ENCODE measurements at places on chromosomes 5 and 9. TPM values are rescaled to one million over a fixed set of nuclear protein-coding genes. Genes with fewer than 3 reads are reported as not detected.

DNA sequence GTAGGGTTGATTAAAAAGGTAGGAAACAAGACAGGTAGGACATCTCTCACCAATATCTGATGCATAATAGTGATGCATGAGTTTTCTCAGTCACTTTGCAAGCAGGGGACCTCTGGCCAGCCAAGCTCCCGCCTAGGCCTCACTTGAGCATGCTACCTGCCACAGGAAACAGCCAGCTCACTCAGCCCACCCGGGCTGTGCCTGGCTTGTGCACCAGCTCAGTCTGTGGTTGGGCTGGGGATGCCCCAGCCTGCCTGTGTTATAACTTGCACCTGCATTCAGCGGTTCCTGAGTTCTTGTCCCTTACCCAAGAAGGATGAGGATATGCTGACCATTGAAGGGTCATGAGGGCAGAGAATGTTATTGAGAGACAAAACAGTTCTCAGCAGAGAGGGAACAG is 172.8 kb upstream of the PLCXD3 start:
- no peak for DNase-seq
- no peaks in the 10 kb centered on the region for H3K36me3 ChIP-seq
- no peaks in the 10 kb centered on the region for H3K27me3 ChIP-seq
- no peak overlapping the region for H3K27ac ChIP-seq
- no peaks in the 10 kb centered on the region for H3K4me1 ChIP-seq

- peaks cover 4% of the 10 kb centered on the region for H3K4me1 ChIP-seq
- no peak overlapping the region for H3K27ac ChIP-seq
- no peaks in the 10 kb centered on the region for H3K36me3 ChIP-seq
- DNase-seq: no peak
Observed at GRCh38 chr5:119439140-119439631, 13.1 kb upstream of the HSD17B4 start.

DNA sequence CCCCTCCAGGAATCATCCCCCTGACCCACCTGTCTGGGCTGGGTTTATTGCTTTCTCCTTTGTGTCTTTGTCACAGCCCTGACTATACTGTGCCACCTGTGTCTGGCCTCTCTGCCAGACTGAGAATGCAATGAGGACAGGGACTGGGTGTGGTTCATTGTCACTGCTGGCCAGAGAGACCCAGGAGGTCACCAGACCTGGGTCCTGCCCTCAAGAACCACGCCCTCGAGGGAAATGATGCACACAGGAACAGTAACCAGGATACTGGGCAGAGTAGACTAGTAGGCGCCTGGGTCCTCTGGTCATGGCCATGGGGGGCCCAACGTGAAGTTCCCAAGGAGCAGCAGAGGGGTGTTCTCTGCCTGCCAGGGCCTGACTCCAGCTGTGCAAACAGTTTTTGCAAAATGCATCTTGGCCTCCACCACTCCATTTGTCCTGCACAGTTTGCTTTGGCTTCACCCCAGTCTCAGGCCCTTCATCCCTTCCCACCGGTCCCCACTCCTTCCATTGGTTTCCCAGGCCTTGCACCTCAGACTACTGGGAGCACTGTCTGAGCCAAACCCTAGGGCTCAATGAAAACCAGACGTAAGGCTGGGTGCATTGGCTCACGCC is 17.8 kb downstream of the RGS3 start:
- no peak overlapping the region for H3K27ac ChIP-seq
- no peaks in the 10 kb centered on the region for H3K27me3 ChIP-seq
- H3K4me1 ChIP-seq: peaks cover 12% of the 10 kb centered on the region
- no peaks in the 10 kb centered on the region for H3K36me3 ChIP-seq
- H3K4me3 ChIP-seq: no peak overlapping the region

Gene FAM219A
- 16.0 TPM for total RNA-seq

- no peak overlapping the region for H3K27ac ChIP-seq
- DNase-seq: no peak
- H3K4me3 ChIP-seq: no peak overlapping the region
- no peaks in the 10 kb centered on the region for H3K4me1 ChIP-seq
Observed at GRCh38 chr5:2876183-2876582, 124.7 kb upstream of the IRX2 start.

DNA sequence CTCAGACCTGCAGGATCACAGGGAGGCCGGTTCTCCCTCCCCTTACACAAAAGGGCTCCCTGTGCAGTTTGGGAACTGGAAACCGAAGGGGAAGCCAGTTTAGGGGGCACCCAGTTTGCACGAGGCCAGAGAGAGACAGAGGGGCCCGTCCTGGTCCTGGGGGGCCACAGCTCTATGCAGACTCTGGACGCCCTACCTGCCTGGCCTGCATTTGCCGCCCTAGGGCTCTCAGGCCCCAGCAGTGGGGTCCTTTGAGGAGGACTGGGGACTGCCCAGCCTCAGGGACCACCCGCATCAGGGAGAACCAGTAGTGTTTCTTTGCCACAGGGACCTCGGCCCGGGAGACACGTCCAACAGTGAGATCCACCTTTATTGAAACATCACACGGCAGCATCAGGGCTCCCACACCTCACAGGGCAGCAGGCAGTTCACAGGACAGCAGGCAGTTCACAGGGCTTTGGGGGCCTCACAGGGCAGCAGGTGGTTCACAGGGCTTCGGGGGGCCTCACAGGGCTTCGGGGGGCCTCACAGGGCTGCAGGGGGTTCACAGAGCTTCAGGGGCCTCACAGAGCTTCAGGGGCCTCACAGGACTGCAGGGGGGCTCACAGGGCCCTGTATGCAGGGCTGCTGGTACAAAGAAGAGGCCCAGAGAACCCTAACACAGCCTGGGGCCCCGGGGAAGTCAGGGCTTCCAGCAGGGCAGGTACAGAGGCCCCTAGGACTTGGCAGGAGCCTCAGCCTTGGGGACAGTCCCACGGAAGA is 648 bp upstream of the NSMF start:
- H3K27me3 ChIP-seq: peaks cover 18% of the 10 kb centered on the region
- H3K4me3 ChIP-seq: peak overlapping the region; percentile 51
- H3K27ac ChIP-seq: no peak overlapping the region

Gene FCN2
- not detected for total RNA-seq

- no peak overlapping the region for H3K27ac ChIP-seq
- peaks cover 13% of the 10 kb centered on the region for H3K4me1 ChIP-seq
- no peaks in the 10 kb centered on the region for H3K36me3 ChIP-seq
- H3K4me3 ChIP-seq: no peak overlapping the region
Observed at GRCh38 chr9:22682961-22683699, 236.5 kb downstream of the DMRTA1 start.

- no peak for DNase-seq
- no peaks in the 10 kb centered on the region for H3K27me3 ChIP-seq
- peaks cover 15% of the 10 kb centered on the region for H3K4me1 ChIP-seq
- H3K36me3 ChIP-seq: no peaks in the 10 kb centered on the region
Observed at GRCh38 chr9:134458207-134459108, 132.2 kb downstream of the RXRA start.

GRCh38 chr9:9592104-9592503 is 1020.7 kb downstream of the PTPRD start:
- H3K36me3 ChIP-seq: no peaks in the 10 kb centered on the region
- H3K4me1 ChIP-seq: no peaks in the 10 kb centered on the region
- no peak overlapping the region for H3K27ac ChIP-seq
- H3K4me3 ChIP-seq: no peak overlapping the region
- no peak for DNase-seq

DNA sequence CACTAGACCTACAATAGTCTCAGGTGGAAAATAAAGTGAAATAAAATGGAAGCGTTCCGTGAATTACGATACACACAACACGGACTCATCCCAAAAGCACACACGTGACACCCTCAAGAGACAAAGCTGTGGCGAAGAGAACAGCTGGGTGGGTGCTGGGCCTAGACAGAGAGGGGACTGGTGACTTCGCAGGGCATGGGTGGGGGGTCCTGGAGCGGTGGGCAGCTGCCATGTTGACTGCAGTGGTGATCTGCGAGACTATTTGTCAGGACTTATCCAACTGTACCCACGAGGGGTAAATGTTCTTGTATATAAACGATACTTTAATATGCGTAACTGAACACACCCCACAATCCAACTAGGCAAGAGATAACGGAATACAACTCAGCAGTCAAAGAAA is 52.0 kb downstream of the GOLM1 start:
- no peak overlapping the region for H3K27ac ChIP-seq
- no peaks in the 10 kb centered on the region for H3K27me3 ChIP-seq
- no peak for DNase-seq
- H3K4me3 ChIP-seq: no peak overlapping the region

Gene ACOT12
- not detected for total RNA-seq

DNA sequence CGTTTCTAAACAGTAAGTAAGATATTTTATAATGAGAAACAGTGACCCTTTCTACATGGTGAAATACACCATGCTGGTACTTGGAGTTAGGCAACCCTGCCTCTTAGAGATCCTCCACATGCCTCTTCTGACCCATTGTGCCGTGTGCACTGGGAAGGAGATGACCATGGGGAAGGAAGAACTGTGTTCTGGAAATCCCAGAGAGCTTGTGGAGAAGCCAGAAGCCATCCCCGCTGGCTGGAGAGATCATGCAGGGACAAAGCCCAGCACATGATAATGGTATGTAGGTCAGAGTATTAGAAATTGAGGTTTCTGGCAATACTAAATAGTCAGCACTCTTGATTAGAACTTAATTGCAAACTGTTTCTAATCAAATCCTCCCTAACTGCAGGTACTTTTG is 307.3 kb downstream of the FBXL7 start:
- no peak overlapping the region for H3K27ac ChIP-seq
- no peaks in the 10 kb centered on the region for H3K27me3 ChIP-seq
- peaks cover 10% of the 10 kb centered on the region for H3K4me1 ChIP-seq
- DNase-seq: no peak
- H3K4me3 ChIP-seq: no peak overlapping the region

DNA sequence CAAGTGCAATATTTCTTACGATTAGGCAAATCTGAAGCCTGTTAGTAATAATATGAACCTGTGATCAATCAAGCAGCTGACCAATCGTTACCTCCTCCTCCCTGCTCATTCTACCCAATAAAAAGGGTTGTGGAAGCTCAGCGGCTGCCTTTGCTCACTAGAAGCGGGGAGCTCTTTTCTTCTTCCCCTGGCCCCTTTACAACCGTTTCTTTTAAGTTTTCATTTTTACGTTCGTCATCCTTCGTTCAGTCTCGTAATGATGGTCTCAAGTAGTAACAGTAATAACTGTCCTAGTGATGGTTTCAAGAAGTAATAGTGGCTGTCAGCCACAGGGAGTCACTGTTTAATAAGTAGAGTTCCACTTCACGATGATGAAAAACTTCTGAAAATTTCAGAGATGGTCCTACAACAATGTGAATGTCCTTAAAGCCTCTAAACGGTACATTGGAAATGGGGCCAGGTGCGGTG is 6.2 kb downstream of the UGT3A2 start:
- peaks cover 3% of the 10 kb centered on the region for H3K4me1 ChIP-seq
- no peak for DNase-seq
- no peaks in the 10 kb centered on the region for H3K27me3 ChIP-seq
- H3K36me3 ChIP-seq: no peaks in the 10 kb centered on the region
- H3K27ac ChIP-seq: no peak overlapping the region

DNA sequence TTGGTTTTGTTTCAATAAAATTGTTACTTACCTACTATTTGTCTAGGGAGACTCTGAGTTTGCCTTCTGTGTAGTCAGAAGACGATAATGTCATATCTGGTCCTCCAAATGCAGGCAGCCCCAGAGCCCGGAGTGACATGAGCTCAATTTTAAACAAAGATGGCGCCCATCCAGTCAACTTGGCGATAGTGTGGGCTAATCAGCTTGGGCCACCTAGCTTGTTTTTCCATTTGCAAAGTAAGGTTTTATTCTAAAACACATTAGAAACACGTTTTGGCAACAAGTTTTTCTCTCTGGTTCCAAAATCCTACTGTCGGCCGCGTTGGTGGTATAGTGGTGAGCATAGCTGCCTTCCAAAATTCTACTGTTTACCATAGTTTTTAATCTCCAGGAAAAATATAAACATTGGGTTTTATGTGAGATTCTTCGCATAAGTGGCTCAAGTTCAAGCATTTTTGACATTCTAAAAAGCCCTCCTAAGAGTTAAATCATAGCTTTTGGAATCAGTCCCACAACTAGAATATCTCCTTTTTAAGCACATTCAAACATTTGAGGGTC is 13.2 kb downstream of the TSC1 start:
- H3K4me3 ChIP-seq: no peak overlapping the region
- H3K36me3 ChIP-seq: peaks cover 8% of the 10 kb centered on the region
- no peaks in the 10 kb centered on the region for H3K4me1 ChIP-seq
- no peak overlapping the region for H3K27ac ChIP-seq

DNA sequence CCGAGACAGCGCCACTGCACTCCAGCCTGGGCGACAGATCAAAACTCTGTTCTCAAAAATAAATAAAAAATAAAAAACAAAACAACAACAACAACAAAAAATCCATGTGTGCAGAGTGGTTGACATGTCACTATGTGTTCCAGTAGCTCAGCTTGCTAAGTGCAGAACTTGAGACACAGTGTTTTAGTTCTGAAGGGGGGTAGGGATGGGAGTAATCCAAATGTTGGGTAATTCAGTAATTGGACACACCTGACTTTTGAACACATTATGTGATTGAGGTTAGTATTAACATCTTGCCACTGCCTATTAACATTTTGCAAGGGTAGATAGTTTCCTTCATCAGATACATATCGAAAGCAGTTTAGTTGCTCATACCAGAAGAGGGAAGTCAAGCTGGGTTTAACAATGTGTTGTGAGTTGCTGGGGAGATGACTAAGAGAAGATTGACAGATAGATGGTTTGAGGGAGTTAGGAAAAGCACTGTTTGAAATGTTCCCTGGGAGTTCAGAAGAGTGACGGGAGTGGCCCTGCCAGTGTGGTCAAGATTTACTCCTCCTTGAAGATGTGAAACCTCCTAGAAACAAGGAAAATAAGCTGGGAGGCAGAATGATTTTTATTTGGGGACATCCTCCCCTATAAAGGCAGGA is 928 bp downstream of the HACD4 start:
- DNase-seq: peak; percentile 24
- H3K36me3 ChIP-seq: no peaks in the 10 kb centered on the region
- no peak overlapping the region for H3K27ac ChIP-seq
- no peak overlapping the region for H3K4me3 ChIP-seq
- H3K4me1 ChIP-seq: no peaks in the 10 kb centered on the region

- peak; percentile 67 for DNase-seq
- H3K27ac ChIP-seq: no peak overlapping the region
- H3K36me3 ChIP-seq: no peaks in the 10 kb centered on the region
- H3K4me1 ChIP-seq: no peaks in the 10 kb centered on the region
- H3K27me3 ChIP-seq: no peaks in the 10 kb centered on the region
Observed at GRCh38 chr5:133944263-133945185, 23.9 kb downstream of the C5orf15 start.

Gene AGXT2
- total RNA-seq: not detected

DNA sequence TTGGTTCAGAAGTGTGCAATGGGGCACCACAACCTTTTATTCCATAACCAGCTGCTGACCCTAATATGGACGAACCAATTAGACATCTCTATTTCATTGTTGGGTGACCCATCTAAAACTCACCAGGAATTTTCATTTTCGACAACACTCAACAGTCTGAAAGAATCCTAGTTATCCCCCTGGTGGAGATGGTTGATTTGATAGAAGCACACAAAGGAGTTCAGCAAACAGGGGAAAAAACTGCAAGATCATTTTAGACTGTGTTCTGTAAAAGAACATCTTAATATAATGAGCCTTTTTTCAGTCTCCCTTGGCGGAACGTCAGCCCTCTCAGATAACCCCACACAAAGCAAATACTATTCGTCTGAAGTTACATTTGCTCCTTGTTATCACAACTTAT is 367.4 kb downstream of the KIAA0825 start:
- H3K27ac ChIP-seq: no peak overlapping the region
- no peaks in the 10 kb centered on the region for H3K36me3 ChIP-seq
- no peaks in the 10 kb centered on the region for H3K4me1 ChIP-seq
- H3K27me3 ChIP-seq: no peaks in the 10 kb centered on the region
- DNase-seq: no peak
